ENCODE measurements at places on chromosomes 5 and 9.

DNA sequence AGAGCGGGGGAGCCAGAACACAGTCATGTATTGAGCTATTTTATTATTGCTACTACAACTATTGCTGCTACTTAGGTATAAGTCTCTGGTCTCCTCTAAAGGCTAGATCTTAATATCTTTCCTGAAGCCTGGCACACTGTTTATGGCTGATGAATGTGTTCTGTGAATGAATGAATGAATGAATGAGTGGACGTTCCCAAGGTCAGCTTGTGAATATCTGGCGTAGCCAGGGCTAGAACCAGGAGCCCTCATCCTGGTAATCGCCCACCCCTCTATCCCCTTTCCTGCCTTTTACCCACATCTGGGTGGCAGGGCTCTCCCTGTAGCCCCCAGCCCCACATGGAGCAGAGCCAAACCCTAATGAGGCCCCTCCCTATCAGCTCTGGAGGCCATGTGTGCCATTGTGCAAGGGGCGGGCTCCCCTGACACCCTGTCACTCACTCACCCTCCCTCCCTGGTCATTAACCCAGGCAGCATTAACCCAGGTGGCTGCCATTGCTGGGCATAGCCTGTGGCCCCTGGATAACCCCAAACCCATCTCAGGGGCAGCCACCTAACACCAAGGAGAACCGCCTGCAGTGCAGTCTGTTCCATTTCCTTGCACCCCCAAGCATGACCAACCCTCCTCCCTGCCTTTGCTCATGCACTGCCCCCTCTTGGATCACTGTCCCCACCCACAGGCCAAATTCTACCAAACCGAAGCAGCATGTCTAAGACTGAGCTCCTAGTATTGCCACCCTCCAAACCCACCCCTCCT is 2.0 kb upstream of the AKNA start:
- DNase-seq = no peak

DNA sequence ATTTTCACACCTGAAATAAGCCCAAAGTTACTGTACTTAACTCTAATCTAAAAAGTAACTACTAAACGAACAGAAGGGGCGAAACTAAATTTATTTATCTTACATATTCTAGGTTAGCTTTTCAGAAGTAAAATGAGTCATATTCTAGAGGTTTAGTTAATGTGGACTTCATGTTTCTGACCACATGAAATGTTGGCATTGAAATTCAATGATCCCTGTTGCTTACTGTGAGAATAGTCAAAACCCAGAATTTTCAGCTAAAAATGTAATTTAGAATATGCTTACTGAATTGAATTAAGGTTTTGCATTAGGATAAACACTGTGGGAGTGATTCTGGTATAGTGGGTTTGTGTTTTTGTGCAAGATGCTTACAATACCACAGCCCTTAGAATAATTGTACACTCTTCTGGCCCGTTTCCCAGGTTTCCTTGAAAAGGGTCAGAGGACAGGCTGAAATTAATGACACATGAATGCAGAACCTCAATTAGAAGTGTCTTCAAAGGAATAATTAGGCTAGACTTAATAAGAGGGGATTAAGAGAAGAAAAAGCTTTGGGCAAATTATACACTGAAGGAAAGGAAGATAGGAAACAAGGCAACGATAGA is 1.4 kb upstream of the SNX18 start:
- DNase-seq = no peak

DNA sequence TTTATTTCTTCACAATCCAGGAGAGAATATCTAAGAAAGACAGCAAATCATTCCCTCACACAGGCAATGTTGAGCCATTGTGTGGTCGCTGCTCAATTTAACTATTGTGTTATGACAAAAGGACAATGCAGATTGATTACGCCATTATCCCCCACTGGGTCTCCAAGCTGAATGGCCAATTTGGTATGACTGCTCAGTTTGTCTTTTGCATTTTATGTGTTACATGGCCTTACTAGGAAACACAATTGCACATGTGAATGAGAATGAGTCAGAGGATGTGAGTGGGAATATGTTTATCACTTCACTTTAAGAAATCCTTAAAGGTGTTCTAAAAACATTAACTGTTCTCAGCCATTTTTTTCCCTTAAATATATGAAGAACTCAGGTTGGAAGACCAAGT is 108.3 kb downstream of the FAM174A start:
- DNase-seq = no peak

- DNase-seq = no peak
Observed at GRCh38 chr5:138305797-138306196, 25.8 kb downstream of the CDC25C start.

DNA sequence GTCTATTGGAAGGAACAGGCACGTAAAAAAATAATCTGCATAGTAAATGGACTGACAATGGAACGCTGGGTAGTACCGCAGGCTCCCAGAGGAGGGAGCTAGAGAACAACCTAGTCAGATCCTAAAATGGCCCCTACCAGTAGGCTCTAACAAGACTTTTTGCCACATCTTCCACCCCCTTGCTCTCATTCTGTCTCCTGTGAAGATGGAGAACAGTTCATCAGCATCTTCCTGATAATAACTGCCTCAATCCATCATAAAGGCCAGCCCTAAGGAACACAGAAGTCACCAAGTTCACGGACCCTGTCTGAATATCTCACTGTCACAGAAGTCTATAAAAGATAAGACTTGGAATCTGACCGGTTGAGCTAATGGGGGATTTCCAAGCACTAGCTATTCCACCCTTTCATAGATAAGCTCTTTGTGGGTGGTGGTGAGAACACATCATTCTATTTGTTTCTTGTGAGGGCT is 133.4 kb downstream of the SLC1A3 start:
- peak; percentile 61 for DNase-seq

GRCh38 chr5:139836469-139837208 is 41.0 kb downstream of the PSD2 start:
- no peak for DNase-seq

- DNase-seq = no peak
Observed at GRCh38 chr5:159207222-159207685, 2.1 kb downstream of the RNF145 start.

DNA sequence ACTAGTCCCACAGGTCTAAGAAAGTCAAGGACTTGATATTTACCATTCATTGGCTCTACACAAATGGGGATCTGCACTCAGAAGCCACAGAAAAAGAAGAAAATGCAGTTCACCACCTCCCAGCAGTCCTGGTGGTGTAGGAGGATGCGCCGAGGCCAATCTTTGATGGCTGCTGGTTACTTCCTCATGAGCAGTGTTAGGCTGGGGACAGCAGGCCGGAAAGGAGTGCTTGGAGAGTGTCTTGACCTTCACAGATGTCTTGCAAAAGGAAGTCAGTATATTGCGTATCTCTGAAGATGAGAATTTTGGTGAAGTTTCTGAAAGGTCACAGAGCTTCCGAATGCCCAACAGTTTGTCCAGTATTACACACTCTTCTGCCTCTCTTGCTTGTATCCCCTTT is 597.0 kb downstream of the EBF1 start:
- no peak for DNase-seq

DNA sequence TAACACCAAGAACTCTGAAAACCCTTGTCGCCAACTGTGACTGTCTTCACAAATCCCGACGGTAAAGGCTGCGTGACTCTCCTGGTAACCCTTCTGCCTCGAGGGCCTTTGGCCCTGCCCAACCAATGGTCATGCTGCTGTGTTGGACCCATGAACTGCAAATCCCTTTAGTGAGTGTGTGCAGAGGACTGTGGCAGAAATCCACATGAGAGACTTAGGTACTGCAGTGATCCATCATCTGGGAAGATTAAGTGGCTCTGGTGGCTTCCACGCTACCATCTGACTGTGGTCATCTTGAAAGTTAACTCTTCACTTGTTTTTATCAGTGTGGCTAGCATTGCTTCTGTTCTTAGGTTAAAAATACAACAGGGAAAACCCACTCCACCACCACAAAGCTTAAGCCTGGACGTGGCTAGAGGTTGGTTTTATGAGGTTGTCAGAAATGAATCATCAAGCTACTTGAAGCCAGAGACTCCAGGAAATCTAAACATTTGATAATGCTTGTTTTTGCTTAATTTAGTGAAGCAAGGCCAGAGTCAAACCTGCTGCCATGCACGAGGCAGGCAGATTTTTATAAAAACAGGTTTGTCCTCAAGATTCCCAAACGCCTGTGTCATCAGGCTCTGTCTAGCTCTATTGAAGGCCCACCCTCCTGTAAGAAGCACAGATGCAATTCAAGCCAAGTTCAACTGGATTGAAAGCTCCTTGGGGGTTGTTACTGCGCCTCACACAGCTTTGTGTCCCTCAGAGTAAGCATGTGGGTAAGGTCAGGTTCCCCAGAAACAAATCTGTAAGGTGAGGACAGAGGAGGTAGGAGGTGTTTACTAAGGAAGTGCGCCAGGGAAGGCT is 52.7 kb upstream of the ERCC6L2 start:
- no peak for DNase-seq

DNA sequence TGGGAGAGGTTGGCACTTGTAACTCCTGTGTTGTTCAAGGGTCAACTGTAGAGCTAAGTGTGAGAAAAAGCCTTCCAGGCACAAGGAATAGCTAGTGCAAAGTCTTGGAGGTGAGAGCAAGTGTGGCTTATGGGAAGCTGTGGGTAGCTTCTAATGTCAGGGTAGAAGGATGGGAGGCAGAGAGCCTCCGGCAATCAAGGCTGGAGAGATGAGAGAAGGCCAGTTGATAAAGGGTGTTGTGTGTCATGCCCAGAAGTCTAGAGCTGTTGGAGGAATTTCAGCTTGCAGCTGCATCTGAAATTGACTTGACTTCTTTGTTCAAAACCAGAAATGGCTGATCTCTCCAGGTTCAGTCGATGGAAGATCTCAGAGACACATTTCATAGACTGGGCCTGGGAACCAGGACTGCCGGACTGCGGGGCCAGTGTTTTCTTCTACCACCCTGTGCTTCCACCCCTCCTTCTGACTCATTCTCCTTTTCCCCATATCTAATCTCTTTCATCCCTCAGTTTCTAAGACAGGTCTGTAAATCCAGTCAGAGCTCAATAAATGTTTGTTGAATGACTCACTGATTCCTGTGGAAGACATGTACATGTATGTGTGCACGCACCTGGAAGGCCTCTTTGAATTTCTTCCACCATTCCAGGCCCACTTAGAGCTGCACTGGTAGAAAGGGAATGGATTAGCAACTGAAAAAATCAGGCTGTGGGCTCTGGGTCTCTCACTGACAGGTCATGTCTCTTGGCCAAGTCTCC is 67.8 kb upstream of the KLF4 start:
- no peak for DNase-seq

DNA sequence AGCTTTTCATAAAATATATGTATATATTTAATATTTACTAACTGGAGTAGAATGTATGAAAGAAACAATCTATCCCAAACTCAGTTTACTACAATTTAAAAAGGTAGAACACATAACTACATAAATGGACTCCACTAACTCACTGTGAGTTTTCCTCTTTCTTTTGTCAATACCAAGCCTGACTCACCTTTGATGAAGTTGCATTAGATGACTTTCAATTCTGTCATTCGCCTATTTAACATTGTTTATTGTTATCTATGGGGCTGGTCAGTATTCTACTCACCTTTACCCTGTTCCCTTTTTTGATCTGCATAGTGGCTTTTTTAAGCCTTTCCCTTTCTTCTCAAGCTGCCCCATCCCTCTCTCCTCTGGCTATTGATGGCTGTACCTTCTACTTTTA is 629.7 kb downstream of the RAB3C start:
- DNase-seq = no peak

- no peak for DNase-seq
Observed at GRCh38 chr5:81250004-81250403, 16.9 kb downstream of the CKMT2 start.

DNA sequence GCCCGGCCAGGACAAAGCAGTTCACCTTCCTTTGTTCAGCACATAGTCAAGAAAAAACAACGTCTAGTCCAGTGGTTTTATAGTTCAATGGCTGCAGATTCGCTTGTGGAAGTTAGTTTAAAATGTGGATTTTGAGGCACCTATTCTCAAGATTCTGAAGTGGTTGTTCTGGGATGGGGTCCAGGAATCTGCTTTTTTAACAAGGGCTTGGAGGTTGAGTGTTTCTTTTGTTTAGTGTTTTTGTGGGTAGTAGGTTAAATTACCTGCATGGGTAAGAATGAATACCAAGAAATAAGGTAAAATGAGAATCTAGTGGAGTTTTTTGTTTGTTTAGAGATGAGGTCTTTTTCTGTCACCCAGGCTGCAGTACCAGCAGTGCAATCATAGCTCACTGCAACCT is 28.4 kb upstream of the NADK2 start:
- DNase-seq = no peak

DNA sequence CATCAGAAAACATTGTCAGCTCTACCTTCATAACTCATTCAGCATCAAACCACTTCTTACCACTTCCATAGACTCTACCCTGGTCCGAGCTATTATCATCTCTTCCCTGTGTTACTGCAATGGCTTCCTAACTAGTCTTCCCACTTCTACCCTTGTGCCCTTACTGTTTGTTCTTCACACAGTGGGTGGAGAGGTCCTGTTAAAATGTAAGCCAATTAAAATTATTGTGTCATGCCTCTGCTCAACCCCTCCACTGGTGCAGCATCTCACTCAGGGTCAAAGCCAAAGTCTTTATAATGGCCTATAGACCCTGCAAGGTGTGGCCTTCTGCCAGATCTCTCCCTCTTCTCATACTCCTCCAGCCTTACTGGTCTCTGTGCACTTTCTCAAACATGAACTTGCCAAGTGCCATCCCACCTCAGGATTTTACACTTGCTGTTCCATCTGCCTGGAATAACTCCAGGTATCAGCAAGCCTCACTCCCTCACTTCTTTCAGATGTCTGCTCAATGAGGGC is 22.8 kb upstream of the ARAP3 start:
- no peak for DNase-seq

GRCh38 chr9:98234245-98234825 is 21.1 kb downstream of the TBC1D2 start:
- DNase-seq = no peak

DNA sequence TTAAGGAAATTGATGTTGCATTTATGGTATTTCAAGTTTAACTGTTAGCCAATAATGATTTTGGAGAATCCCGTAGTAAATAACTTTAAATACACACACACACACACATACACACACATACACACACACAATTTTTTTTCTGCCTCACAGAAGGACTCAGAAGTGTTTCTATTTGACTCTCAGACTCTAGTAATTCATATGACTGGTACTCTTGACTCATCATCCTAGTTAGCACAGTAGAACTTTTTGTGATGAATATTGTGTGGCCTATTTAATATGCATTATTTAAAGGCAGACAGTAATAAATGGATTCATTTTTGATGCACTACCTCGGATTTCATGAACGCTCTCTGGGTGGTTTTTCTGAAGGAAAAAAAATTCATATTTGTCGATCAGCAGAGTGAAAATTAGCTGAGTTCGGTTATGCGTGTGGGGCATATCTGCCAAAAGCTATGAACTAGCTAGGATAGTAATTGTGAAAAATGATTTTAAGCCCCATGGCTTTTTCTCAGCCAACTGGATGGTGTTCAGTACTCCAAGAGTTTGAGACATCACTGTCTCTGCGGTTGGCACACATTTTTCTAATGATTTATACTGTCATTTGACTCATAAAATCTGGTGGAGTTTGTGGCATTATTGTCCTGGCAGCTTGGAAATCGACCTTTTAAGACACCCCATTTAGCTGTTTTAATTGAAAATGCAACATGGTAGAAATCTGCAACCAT is 102.2 kb downstream of the PCSK5 start:
- DNase-seq = no peak

- DNase-seq = peak; percentile 16
Observed at GRCh38 chr5:156934450-156935211, 28.4 kb downstream of the TIMD4 start.

Measured in memory B cell (primary cell).